M059J (cell line): ENCODE measurements at places on chromosomes 12 and 14.

DNA sequence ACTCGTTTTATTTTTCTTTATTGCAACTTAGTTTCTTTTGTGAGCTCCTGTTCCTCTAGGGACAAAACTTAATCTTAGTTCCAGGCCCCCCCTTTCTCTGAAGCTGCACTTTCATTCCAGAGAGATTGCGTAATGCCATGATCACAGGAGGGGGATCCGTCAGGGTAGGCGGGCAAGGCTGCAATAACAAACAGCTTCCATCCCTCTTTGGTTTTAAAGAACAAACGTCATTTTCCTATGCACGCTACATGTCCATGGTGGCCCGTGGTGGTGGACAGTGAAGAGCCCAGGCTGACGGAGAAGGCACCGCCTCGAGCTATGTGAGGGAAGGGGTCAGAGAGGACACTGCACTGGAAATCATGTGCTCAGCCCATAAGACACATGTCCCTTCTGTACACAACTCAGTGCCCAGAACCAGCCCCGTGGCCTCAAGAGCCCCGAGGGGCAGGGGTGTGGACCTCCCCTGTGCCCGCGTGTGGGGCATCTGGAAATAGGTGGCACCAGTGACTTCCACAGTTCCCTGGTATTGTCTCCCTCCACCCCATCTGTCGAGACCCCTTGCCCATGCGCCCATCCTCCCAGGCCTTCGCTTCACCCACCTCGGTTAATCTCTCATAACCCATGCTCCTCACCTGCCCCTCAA is 161.4 kb downstream of the ADGRD1 start:
- no peak for DNase-seq

- DNase-seq: peak; percentile 96
These were observed 8.2 kb downstream of the VDR start for GRCh38 chr12:47896633-47897032.

DNA sequence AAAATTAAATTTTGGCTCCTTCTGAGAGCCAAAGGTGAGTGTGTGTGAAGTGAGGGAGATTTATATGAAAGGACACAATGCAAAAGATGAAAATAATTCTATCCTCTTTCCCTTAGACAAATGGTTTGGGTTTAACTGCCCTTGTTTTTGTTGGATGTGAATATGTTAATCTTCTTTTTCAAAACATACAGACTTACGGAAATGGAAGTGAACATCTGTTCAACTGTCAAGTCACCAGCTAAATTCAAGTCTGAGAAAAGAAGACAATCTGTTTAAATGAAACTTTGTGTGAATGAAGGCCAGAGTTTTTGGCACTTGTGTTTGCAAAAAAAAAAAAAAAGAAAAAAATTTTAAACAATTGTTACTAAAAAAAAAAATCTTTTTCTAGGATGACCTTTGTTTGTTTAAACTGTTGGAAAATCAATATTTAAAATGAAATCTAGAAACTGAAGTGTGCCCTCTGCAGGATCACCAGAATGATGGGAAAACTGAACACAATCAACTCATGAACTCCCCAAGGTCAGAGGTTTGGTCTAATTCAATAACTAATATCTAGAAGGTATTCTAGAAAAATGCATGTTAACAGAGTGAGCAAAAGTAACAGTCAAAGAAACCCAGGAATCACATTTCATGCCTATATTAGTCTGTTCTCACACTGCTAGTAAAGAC is 448.8 kb downstream of the FLRT2 start:
- DNase-seq: no peak

GRCh38 chr14:52268279-52269061 is 972 bp downstream of the PTGDR start:
- DNase-seq: no peak

DNA sequence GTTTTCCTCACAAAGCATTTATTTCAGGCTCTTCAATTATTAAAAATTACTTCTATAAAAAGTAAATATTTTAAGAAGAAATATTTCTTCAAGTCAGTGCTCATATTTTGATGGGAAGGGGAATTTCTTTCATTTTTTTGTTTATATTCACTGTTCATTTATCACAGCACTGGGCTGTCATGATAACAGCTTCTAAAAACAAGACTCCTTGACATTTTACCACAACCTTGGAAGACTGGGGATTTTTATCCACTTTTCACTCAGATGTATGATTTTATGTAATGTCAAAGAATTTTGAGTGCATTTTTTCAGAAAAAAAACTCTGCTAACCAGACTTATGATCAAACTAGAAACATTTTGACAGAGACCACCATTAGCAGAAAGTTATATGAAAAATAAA is 149.7 kb downstream of the PHLDA1 start:
- DNase-seq: no peak

- DNase-seq: peak; percentile 59
These were observed 1075.8 kb upstream of the TMEM132C start for GRCh38 chr12:127191129-127191528.

DNA sequence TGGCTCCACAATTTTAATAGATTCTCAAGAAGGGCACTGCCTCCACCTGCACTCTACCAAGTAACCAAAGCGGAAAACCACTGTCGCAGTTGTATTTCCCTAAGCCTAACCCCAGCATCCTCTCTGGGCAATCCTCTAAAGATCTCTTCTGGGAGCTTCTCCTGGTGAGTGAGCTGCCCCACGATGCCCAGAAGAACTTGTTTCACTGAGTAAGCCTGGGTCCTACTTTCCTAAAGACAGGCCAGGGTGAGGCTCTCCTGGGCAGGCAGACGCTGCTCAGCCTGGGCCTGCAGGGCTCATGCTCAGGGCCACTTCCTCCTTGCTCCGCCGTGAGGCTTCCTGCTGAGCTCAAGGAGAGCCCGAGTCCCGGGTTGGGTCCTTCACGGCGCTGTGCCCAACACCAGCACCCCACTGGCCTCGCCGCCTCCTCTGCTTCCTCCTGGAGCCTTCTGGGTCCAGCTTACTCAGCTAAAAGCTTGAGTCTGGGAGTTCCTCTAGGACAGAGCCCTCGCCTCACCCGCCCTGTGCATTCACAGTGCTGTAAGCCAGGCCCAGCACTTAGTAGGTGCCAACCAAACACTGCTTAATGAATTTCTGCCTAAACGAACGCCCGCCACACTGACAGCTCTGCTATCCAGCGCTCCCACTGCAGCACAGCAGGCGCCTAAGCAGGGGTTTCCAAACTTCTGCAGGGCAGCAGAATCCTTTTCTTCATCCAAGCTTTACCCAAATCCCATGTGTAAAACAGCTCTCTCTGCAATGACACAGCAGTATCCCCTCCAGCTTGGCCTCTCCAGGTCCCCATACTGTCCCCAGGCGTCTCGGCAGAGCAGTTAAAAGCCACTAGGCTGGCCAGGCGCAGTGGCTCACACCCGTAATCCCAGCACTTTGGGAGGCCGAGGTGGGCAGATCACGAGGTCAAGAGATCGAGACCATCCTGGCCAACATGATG is 5.7 kb downstream of the RAB35 start:
- DNase-seq: no peak

GRCh38 chr12:96549341-96549740 is 60.0 kb downstream of the CFAP54 start:
- DNase-seq: no peak

DNA sequence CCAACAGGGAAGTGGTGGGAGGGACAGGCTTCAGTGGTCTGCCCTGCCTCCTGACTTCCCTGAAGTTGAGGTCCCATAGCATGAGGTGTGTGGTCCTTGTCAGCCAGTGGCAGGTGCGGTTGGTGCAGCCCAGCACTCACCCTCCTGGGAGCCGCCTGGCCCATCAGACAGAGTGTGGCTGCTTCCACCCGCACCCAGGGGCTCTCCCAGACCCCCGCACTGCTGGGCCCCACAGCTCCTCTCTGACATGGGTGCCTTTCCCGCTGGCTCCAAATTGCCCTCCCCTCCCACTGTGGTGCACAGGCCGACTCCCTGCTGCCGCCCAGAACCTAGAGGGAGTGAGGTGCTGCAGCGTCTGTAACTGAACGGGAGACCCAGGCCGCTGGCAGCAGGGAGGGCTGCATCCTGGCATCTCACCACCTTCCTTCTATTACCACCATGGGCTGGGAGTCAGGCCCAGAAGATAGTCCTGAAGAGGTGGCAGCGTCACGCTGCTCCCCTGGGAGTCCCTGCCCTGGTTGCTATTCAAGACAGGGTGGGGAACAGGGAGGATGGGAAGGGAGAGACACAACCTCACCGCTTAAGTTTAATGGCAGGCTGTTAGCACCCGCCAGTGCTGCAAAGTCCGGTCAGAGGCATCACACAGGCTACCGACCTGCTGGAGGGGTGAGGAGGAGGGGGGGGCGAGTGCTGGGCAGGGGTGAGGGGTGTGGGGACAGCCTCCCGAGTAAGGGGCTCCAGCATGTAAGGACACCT is 180.6 kb upstream of the PRMT8 start:
- DNase-seq: no peak

DNA sequence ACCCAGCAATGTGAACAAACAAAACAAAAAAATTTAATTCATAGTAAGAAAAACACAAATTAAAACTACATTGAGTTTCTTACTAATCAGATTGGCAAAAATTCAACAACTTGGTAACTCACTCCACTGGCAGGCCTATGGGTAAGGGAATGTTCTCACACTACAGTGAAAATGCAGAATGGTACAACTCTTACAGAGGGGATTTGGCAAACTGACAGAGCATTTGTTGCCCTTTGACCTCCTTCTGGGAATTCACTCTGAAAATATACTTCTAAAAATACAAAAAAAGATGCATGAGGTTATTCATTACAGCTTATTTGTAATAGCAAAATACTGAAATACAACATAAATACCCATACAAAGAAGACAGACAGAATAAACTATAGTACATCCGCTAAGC is 32.8 kb downstream of the ABCD2 start:
- no peak for DNase-seq

- no peak for DNase-seq
These were observed at the start of gene HAL for GRCh38 chr12:95996034-95996658. Gene HAL (minus strand): TSS chr12:95996344. CDS start chr12:95995910, 434 bp downstream.

DNA sequence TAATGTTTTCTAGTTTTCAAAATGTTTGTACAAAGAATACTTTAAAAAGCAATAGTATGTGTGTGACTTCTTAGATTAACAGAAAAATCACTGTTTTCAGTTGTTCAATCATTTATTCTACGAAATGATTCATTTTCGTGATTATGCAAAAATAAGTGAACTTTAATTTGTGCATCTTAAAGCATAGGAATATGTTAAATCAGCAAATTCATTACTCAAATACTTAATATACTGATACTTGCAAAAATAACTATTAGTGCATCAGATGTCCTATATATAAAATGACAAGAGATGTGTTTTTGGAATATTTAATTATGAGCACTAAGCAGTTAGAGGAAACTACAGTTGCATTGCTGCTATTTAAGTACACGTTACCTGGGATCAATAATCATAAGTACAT is 11.0 kb downstream of the SOX5 start:
- no peak for DNase-seq

GRCh38 chr12:120702637-120703036 is 7.6 kb upstream of the UNC119B start:
- DNase-seq: peak; percentile 30

GRCh38 chr12:53078425-53079225 is 565 bp downstream of the SPRYD3 start:
- peak; percentile 43 for DNase-seq

DNA sequence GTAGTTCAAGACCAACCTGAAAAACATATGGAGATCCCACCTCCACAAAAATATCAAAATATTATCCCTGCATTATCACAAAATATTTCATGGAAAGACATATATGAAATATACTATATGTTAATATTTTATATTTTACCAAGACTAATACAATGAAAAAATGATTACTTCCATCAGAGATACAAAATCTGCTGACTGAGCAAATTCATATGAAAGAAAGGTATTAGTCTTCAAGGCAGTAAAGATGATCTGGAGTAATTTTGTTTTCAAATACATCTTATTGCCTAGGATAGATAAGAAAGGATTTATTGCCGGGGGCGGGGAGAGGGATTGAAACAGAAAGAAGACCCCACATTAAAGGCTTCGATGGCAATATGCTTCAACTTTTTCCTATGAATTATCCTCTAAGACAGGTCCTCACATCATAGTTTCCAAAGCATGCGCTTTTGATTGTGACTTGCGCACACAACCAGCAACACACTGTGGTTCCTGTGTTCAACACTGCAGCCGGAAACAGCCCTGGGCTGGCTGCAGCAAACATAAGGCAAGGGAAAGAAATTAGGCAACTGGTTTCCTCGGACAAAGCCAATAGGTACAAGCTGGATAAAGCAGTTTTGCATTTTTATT is 83.2 kb downstream of the SPPL3 start:
- no peak for DNase-seq

DNA sequence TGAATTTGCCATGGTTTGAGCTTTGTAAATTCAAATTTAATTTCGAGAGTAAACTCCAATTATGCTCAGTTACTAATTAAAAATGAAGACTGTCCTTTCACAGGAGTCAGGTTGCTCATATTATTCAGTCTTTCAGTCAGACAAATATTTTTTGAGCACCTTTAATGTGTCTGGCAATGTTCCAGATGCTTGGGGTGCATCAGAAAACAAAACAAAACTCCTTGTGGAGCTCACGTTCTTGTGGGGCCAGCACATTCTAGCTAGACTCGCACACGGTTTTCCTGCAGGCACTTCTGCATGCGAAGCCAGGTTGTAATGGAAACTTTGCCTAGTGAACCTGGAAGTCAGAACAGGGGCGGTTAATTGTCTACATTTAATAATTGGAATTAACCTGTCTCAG is 64.0 kb upstream of the ATF1 start:
- DNase-seq: no peak

GRCh38 chr14:69928111-69928523 is 48.9 kb downstream of the SMOC1 start:
- no peak for DNase-seq
